ENCODE measurements at places on chromosomes 4 and X.
A peak's percentile ranks its signal among the peaks of the same experiment; 100 is the strongest.

DNA sequence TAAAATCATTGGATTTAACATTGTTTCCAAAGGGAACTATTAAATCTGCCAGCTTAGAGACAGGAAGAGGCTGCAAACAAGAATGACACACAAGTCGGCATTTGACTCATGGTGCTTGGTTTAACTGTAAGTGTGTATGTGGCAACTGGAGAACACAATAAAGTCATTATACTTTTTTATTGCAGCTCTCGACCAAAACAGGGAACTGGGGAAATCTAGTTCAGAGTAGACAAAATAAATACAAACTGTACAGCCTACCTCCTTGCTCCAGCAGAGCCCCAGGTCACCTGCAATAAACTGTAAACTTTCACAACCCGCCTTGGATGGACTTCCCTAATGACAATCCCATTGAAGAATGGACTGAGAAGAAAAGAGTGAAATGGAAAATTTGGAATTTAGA is 24.0 kb downstream of the NPY5R start:
- H3K36me3 ChIP-seq: no peaks in the 10 kb centered on the region
- H3K27ac ChIP-seq: no peak overlapping the region
- no peaks in the 10 kb centered on the region for H3K4me1 ChIP-seq
- no peak overlapping the region for H3K4me3 ChIP-seq

DNA sequence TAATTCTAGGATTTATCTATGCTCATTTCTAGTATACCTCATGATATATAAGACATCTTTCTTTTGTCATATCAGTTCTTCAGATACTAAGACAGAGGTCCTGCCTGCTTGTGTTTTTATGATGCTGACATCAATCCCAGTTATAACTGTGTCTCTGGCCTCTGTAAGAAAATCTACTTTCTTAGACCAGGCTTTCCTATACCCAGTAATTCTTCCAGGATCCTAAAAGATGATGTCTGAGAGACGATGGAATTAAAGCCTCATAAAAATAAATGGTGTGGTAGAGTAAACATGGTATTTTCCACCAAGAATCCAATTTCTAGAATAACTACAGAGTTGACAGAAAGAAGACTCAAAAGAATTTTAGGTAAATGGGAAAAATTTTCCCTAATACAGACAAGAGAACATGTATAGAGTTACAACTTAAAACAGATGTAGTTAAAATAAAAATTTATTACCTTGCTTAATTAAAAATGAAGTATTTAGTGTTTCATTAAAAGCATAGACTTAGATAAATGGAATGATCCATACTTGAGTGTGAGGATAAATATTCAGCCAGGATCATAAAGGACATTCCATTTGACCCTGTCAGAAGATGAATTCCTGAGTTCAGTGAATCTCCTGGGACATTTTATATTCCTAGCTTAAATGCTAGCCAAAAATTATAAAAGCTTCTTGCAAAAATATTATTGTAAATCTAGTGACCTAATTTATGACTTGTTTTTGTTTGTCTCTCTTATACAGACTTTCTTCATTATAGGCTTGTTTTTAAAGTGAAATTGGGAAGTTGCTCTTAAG is 137.4 kb downstream of the PDLIM5 start:
- no peaks in the 10 kb centered on the region for H3K36me3 ChIP-seq
- no peaks in the 10 kb centered on the region for H3K4me1 ChIP-seq
- no peak overlapping the region for H3K4me3 ChIP-seq
- H3K27ac ChIP-seq: no peak overlapping the region
- no peak for DNase-seq
- H3K27me3 ChIP-seq: no peaks in the 10 kb centered on the region

DNA sequence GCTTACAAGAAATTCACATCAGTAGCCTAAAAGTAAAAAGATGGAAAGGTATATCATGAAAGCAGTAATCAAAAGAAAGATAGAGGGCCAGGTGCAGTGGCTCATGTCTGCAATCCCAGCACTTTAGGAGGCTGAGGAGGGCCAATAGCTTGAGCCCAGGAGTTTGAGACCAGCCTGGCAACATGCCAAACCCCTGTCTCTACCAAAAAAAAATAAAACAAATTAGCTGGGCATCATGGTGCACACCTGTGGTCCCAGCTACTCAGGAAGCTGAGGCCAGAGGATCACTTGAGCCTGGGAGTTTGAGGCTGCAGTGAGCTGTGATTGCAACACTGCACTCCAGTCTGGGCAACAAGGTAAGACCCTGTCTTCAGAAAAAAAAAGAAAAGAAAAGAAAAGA is 55.5 kb downstream of the GSPT2 start:
- no peaks in the 10 kb centered on the region for H3K4me1 ChIP-seq
- H3K27ac ChIP-seq: no peak overlapping the region
- no peak overlapping the region for H3K4me3 ChIP-seq
- DNase-seq: no peak

DNA sequence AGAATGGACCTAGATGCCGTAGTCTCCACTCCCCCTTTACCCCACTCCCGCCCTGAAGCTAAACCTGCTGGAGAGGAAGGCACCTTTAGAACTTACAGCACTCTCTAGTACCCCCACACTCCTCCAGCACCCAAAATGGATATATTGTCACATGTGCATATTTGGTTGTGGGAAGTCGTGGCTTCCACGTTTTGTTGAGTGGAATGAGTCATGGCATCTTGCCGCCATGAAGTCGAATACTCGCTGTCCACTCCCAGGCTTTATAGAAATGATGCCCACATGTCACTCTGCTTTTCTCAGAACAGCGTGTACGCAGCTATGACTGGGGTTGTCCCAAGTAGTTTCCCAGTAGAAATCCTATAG is 545 bp downstream of the ABCE1 start:
- peak overlapping the region; percentile 80 for H3K27ac ChIP-seq
- H3K4me3 ChIP-seq: peak overlapping the region; percentile 72
- peaks cover 20% of the 10 kb centered on the region for H3K4me1 ChIP-seq
- peak; percentile 16 for DNase-seq
- H3K27me3 ChIP-seq: no peaks in the 10 kb centered on the region

- H3K27ac ChIP-seq: no peak overlapping the region
- H3K4me3 ChIP-seq: no peak overlapping the region
- no peaks in the 10 kb centered on the region for H3K4me1 ChIP-seq
These were observed 14.4 kb upstream of the ENAM start for GRCh38 chr4:70614184-70614555.

GRCh38 chr4:121155893-121156292 is 8.2 kb downstream of the TNIP3 start:
- no peaks in the 10 kb centered on the region for H3K36me3 ChIP-seq
- H3K4me1 ChIP-seq: peaks cover 34% of the 10 kb centered on the region
- no peak overlapping the region for H3K27ac ChIP-seq
- no peak for DNase-seq

GRCh38 chrX:9429767-9430166 is 35.1 kb upstream of the TBL1X start:
- no peaks in the 10 kb centered on the region for H3K36me3 ChIP-seq
- no peaks in the 10 kb centered on the region for H3K27me3 ChIP-seq
- H3K27ac ChIP-seq: no peak overlapping the region
- H3K4me3 ChIP-seq: no peak overlapping the region
- no peaks in the 10 kb centered on the region for H3K4me1 ChIP-seq

DNA sequence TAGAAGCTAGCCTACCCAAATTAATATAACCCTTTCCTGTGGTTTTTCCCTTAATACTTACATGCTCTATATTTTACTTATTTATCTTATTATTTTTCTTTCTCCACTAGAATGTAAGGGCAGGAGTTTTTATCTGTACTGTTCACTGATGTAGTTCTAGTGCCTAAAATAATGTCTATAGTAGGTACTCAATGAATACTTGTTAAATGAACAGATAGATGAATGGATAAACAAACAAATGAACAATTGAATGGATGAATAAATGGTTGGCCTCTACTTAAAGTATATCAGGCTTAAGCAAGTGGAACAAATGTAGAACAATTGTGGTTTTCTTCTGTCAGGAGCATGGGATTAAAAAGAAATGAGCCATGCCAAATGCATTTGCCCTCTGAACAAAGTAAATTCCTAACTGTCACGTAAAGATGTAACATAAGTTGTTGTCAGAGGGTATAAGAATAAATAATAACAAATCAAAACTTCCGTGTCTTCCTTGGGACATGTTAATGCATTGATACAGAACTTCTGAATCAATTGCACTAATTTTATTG is 54.1 kb downstream of the SYTL5 start:
- H3K36me3 ChIP-seq: no peaks in the 10 kb centered on the region
- DNase-seq: no peak
- no peaks in the 10 kb centered on the region for H3K4me1 ChIP-seq
- H3K27me3 ChIP-seq: no peaks in the 10 kb centered on the region
- no peak overlapping the region for H3K4me3 ChIP-seq
